ENCODE measurements at places on chromosomes 7 and 10.

- DNase-seq = no peak
These were observed 18.5 kb downstream of the EIF3B start for GRCh38 chr7:2373124-2373556.

GRCh38 chr10:76375761-76376160 lies 944.3 kb downstream of the LRMDA start:
- no peak for DNase-seq

DNA sequence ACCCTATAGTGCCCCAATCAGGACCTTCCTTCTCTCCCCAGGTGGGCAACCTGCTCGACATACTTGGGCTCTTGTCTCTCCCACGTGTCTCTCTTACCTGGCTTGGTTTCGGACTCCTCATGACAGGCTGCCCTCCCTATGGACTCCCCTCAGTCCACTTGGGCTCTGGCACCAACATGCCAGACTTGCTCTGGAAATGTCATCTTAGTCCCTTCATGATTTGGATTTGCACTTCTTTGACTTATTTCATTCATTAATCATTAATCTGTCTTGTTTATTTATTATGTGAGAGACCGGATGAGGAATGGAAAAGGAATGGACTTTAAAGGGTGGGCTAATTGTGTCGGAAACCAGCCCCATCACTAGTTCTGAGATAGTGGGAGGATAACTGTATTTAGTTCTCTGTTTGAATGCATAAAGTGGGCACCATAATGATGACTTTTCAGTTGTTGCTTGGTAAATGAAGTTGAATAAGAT lies 108.0 kb downstream of the SND1 start:
- no peak for DNase-seq

- no peak for DNase-seq
These were observed 221.1 kb downstream of the SNX10 start for GRCh38 chr7:26512737-26513136.

- DNase-seq = no peak
These were observed 35.5 kb downstream of the LRMDA start for GRCh38 chr10:75466886-75467285.

Data from stimulated activated naive B cell treated with anti-CD40 and anti-IgM and Interleukin-4, amounts not matched to agents 10 μg/mL and 1 μg/mL and 100 μg/mL, for 72 hours (primary cell).